ENCODE measurements at places on chromosomes 12 and 14. TPM values are rescaled to one million over a fixed set of nuclear protein-coding genes. Genes with fewer than 3 reads are reported as not detected.

KERA gene
- total RNA-seq = 223 TPM

CAPZA3 gene
- total RNA-seq = not detected

C14orf180 gene
- 18.8 TPM for total RNA-seq

SLC5A8 gene
- 0.04 TPM for total RNA-seq

DLK1 gene
- 377 TPM for total RNA-seq

ZNF605 gene
- total RNA-seq = 14.9 TPM

LRP1-AS gene
- total RNA-seq = 0.66 TPM

C1R gene
- 87.7 TPM for total RNA-seq

SLC38A2 gene
- 107 TPM for total RNA-seq

AVPR1A gene
- total RNA-seq = 11.7 TPM

KCNA5 gene
- total RNA-seq = 2.9 TPM

CCNT1 gene
- total RNA-seq = 19.2 TPM

LBHD2 gene
- total RNA-seq = 0.09 TPM

SLC6A13 gene
- 2.4 TPM for total RNA-seq

BCL2L14 gene
- total RNA-seq = not detected

TMEM179 gene
- total RNA-seq = 0.49 TPM

TBX3 gene
- 16.6 TPM for total RNA-seq
